ENCODE measurements at places on chromosomes 2 and 18.

DNA sequence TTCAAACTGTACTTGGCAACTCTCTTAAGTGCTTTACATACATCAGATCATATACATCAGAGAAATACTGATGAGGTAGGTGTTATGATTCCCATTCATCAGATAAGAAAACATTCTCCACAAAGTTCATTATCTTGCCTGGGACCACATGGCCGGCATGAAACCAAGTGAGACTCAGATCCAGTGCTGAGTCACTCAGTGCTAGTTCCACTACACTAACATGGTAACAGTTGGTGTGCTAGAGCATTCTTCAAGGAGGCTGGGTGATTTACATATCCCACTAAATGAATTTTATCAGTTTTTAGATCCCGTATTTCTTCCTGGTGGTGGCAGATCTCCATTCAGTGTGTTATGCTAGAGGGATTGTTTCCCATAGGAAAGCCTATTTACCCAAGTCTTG, 772.0 kb downstream of the CNTNAP5 start:
- DNase-seq: no peak

GRCh38 chr2:176637486-176638166, 368.4 kb downstream of the MTX2 start:
- no peak for DNase-seq

DNA sequence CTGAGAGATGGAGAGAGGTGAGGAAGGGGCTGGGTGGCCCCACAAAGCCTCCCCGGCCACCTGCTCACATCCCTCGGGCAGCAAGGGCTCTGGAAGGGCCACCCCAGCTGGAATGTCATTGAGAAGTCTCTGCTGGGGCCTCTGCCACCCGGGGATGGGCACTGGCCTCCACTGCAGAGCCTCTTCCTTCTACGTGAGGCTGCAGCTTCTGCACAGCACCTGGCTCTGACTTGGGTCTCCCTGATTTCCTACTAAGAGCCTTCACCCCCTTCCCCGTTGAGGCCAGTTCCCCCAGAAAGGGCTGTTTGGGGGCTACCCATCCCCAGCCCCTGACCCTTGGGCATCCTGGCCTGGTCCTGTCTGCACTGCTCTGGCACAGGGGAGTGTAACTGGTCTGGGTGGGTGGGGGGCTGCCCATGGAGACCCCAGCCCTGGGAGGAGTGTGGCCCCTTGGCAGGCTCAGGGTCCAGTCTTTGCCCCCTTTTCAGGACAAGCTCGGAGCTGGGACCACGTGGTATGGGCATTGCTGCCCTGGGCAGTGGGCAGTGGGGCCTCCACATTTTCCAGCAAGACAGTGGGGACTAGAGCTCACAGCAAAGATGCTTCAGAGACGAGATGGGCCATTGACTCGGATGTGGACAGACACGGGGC, 5.6 kb downstream of the PDCD1 start:
- DNase-seq: no peak

DNA sequence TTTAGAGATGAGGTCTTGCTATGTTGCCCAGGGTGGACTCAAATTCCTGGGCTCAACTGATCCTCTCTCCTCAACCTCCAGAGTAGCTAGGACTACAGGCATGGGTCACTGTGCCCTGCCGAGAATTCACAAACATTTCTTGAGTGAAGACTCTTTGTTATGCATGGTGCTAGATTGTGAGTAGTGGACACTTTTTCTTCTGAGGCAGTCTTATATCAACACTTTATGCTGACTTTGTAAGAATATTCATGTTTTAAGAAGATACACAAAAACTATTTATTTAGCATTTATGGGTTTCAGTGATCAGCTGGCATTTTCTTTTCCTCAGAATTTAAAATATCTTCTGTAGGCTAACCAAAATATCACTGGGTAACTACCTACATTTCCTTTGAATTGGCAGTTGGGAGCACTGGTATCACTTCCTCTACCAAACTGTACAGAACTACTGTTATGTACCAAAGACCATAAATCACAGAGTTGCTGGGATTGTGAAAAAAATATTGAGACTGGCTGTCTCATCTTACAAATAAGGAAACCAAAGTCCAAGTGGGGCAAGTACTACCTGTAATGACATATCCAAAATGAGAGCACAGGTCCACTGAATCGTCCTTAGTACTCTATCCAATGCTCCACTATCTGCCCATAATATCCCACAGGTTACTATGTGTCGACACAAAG, 34.0 kb downstream of the DOCK10 start:
- no peak for DNase-seq

GRCh38 chr2:217903142-217903858, 99.5 kb downstream of the TNS1 start:
- DNase-seq: no peak

DNA sequence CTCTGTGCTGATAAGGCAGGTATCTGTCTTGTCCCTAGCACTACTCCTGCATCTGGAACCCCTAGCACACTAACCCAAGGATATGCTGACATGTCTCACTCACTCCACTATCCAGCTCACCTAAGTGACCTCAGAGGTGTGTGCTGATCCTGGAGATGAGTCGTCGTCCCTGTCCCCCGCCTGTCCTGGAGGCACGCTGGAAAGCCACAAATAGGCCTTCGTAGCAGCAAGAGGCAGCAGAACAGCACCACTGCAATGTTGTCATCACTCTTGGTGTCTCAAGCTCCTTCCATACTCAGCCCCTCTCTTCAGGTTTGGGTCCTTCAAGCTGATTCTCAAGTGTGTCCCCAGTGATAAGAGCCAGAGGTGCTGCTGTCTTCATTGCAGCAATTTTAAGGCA, 73.0 kb upstream of the ITGA6 start:
- no peak for DNase-seq

DNA sequence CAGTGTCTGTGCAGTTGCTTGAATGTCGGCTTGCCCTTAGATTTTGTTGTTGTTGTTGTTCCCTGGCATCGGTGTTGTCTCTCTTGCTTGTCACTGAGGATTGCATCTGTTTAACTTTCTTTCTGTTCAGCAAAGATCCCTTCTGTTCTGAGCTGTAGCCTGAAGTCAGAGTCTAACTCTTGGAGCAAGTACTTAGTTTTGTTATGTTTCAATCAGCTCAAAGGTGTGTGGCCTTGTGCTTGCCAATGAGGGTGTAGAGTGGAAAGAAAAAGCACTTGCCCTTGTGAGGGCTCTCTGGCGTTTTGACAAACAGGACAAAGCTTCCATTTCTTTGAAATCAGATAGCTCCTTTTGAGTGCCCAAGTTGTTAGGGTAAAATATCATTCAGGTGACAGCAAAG, 757.1 kb upstream of the CDH7 start:
- no peak for DNase-seq

DNA sequence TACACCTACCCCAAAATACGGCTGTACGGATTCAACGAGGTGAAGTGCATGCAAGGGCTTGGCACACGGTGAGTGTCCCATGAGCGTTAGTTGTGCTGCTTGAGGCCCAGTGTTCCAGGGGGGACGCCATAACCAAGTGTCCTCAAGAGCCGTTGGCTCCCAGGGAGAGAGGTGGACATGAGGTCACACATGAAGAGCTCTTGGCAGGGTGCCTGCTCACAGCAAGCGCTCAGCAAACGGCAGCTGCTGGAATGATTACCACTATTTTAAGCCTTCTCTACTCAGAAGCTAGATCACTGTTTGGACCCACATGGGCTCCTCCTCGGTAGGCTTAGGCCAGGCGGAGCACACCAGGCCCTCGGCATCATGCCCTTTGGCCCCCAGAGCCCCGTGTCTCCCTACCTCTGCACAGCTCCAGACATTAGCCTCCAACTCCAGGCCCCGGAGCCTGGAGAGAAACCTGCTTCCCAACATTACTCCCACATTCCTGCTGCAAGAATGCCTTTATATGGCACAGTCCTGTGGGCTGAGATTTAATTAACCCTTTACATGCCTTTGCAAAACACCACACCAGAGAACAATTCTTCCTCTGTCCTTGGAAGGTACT, 68.4 kb upstream of the PPP1CB start:
- no peak for DNase-seq

- DNase-seq: no peak
Observed at GRCh38 chr2:222713002-222713401, 41.5 kb downstream of the MOGAT1 start.

DNA sequence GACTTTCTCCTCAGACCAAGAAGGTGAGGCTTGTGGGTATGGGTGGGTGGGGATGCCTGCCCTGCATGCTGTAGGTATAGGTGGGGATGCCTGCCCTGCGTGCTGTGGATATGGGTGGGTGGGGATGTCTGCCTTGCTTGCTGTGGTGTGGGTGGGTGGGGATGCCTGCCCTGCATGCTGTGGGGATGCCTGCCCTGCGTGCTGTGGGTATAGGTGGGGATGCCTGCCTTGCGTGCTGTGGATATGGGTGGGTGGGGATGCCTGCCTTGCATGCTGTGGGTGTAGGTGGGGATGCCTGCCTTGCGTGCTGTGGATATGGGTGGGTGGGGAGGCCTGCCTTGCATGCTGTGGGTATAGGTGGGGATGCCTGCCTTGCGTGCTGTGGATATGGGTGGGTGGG, 278.4 kb downstream of the NEDD4L start:
- no peak for DNase-seq

DNA sequence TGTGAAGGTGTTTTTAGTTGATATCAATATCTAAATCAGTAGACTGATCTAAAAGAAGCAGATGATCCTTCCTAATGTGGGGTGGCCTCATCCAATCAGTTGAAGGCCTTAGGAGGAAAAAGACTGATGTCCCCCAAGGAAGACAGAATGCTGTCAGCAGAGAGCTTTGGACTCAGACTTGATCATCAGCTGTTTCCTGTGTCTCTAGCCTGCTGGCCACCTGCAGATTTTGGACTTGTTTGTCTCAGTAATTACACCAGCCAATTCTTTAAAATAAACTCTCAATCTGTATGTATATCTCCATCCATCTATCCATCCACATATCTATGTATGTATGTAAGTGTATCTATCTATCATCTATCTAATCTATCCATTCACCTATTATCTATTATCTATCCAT, 301.3 kb downstream of the LPIN1 start:
- no peak for DNase-seq

DNA sequence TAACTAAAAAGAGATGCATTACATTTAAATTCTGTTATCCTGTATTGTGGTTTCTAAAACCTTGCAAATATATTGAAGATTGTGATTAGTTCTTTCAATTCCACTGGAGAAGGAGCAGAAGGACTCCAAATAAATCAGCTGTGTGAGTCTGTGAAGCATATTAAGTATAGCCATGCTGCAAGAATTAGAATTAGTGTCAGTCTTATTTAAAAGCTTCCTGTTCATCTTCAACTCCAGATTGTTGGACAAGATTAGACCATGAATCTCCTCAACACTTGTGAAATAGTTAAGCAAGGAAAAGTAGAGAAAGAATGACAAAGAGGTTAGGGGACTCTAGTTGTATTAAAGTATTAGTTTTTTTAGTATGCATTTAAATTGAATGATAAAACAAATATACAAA, 92.5 kb upstream of the LRP1B start:
- no peak for DNase-seq

DNA sequence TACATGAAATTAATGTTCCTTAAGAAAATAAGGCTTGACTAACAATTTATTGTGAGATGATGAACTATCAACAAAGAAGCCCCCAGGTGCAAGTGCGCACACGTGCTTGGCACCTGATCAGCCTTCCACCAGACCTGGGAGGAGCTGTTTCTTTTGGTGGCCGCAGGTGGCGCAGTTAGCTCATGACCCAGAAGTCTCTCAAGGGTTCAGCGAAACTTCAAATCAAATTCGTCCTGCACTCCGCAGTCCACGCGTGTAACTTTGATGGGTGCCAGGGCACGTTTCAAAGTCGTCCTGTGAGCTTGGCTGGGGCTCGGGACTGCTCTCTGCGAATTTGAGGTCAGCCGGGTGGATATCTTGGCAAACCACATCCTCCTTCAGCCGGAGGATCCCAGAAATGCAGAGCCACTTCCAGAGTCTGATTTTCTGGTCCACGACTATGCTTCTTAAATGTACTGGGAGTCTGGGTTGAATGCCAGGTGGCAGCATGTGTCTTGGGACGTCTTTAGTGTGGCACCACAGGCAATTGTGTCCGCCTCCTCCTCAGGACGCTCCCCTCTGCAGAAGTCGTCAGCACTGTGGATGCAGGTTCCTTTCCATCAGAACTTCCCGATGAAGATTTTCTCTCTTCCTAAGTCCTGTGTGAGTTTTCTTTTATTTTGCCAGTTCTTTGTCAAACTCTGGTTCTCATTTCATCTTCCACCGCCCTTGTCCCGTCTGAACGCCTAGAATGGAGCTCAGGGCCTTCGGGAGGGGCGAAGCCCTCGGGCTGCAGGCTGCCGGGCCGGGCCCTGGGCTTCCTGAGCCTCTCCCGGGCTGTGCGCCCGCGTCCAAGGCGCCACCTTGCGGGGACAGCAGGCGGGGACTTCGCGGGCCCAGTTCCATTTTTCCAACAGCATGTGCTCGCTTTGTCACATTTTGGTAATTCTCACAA, 61.3 kb upstream of the RAPGEF4 start:
- no peak for DNase-seq

DNA sequence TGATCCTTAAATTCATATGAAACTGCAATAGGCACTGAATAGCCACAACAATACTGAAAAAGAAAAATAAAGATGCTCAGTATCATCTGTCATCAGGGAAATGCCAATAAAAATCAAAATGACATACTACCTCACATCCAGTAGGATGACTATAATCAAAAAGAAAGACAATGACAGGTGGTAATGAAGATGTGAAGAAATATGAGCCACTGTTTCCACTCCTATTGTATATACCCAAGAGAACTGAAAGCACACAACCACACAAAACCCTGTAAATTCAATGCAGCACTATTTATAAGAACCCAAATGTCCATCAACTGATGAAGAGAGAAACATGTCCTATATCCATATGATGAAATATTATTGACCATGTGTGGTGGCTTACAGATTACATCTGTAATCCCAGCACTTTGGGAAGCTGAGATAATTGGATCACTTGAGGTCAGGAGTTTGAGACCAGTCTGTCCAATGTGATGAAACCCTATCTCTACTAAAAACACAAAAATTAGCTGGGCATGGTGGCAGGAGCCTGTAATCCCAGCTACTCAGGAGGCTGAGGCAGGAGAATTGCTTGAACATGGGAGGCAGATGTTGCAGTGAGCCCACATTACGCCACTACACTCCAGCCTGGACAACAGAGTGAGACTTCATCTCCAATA, 39.9 kb downstream of the MAP3K2 start:
- DNase-seq: no peak

- DNase-seq: no peak
Observed at GRCh38 chr2:164896634-164897355, 55.2 kb upstream of the COBLL1 start.

DNA sequence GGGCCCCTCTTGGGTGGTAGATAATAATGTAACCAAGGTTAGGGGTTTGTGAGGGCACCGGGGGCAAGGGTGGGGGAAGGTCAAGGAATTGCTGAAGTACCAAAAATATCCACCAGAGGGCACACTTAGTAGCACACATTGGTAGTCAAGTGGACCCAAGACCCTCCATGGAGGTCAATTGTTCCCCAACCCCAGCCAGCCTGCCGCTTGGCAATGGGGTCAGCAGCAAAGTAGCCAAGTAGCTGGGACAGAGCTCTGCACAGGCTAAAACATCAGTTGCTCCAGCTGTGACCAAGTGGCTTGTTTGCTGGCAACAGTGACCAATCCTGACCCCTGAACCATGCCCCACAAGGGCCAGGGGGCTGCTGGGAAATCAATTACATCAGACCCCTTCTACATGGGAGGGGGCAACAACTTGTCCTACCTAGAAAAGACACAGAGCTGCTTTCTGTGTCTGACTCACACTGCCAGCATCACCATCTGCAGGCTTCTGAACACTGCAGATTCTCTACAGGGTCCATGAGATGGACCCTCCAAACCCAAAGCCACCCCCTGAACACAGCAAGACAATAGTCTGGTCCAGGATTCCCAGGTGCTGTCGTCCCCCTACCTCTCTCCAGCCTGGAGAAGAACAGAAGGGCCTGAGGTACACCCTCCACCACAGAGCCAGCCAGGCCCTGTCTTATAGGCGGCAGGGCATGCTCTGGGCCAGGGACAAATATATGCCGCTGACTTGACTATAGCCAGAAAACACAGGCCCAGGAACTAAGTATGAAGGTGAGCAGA, 76.0 kb downstream of the EMX1 start:
- DNase-seq: no peak

All from AG04450 (cell line).